WTC11 (cell line): ENCODE measurements at places on chromosomes 4 and X.

GRCh38 chr4:119977076-119977940, 89.3 kb downstream of the MAD2L1 start:
- no peak for DNase-seq

GRCh38 chrX:78048052-78048451, 56.0 kb upstream of the PGK1 start:
- DNase-seq = no peak

DNA sequence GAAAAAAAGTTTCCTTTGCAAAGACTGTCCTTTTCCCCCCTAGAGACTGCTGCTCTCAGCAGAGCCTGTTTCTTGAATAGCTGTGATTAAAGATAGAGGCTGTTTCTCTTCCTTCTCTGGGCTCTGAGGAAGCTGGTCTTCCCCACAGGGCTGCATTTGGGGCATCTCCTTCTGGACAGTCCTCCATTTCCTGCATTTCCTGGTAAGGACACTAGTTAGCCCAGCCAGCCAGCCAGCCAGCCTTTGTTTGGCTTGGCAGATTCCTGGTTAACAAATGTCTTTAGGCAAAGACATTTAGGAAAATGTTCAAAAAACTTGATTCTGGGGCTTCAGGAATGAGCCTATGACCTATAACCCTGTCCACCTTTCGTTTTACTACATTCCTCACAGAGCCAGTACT, 34.0 kb upstream of the PLAC1 start:
- DNase-seq = no peak

GRCh38 chr4:36051634-36052033, 192.7 kb downstream of the ARAP2 start:
- DNase-seq = no peak

GRCh38 chr4:187478292-187479140, 517.1 kb upstream of the ZFP42 start:
- DNase-seq = no peak

DNA sequence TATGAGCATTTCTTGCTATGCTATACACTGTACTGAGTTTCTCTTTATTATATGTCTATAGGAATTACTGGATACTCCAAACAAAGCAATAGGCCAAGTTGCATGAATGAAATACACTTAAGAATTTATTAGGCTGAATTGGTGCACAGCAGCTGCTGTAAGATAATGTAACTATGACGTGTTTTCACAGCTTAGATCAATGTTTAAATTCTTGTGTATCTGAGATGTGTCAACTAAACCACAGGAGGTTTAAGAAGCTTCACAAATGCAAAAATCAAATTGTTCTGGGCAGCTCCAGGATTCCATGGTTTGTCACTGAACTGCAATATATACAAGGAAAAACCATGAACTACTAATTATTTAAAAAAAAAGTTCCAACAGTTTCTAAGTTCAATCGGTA, 156.7 kb downstream of the MAPK10 start:
- DNase-seq = no peak

DNA sequence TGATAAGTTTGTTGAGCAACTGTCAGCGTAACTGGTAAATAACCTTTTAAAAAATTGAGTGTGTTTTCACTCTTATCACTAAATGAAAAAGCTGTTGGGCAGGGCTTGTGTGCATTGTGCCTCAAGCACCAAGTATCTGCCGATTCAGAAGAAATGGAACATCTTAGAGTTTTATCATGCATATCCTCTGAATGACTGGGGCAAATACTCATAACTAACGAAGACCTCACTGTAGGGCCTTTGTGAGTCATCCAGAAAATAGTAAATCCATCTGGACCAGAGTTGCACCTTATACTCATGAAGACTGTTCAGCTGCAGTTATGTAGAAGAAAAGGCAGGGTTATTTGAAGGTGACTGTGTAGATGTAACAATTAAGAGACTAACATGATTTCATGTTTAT, 222.1 kb downstream of the CAMK2D start:
- DNase-seq = no peak

- no peak for DNase-seq
Measured at GRCh38 chr4:138852681-138853080, 162.9 kb upstream of the NOCT start.

DNA sequence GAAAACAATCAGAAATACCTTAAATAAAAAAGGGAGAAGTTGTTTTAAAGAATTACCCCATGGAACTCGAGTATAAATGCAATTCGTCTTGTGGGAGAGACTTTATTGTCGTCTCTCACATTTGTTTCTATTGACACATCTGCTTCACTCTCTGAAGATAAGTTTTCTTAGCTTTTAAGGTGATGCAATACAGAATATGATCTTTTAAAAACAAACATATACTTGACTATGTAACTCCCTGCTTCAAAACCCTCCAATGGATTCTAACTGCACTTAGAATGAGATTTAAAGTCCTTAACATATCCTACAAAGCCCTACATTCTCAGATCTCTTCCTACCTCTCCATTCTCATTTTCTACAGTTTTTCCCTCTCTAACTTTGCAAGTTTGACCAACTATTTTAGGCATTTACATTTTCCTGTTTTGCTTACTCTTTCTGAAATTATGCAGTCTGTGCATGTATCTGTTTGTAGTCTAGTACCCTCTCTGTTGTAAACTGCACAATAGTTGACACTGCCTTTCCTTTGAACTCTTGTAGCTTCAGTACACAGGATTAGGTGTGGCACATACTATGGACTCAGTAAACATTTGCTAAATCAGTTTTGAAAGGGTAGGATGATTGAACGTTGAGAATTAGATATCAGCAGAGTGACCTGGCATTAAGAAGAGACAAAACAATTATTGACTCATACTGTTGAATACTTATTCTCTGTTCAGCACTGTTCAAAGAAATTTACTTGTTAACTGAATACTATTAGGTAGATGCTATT, 59.8 kb downstream of the AGTR2 start:
- no peak for DNase-seq

DNA sequence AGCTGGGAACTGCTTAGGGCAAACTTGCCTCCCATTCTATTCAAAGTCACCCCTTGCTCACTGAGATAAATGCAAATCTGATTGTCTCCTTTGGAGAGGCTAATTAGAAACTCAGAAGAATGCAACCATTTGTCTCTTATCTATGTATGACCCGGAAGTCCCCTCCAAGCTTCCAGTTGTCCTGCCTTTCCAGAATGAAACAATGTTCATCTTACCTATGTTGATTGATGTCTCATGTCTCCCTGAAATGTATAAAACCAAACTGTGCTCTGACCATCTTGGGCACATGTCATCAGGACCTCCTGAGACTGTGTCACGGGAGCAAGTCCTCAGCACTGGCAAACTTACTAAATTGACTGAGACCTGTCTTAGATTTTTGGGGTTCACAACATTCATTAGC, 37.1 kb upstream of the TMPRSS11E start:
- no peak for DNase-seq

DNA sequence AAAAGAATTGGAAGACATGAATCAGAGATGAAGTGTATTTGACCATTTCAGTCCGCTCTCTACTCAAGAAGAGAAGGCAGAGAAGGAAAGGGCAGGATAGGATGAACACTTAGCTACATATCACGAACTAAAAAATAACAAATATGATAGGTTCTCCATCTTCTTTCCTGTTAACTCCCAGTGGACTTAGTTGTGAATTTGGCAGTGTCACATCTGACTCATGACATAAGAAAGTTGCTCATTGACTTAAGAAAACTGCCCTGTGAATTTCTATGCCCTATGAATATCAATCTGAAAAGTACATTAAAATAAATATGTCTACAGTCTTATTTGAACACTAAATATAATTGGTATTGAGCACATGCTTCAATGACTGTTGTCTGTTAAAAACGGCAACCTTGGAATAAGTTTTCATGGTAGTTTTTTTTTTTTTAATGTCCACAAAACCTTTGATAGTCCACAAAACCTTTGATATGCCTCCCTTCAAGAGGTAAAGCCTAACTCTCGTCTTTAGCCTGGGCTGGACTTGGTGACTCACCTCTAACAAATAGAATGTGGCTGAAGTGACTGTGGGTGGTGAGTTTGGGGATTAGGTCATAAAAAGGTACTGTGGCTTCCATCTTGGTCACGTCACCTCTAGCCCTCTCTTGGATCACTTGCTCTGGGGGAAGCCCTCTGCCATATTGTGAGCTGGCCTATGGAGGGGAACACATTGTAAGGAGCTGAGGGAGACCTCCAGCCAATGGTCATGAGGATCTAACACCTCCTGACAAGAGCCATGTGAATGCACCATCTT, 184.7 kb upstream of the S100G start:
- DNase-seq = no peak

GRCh38 chr4:156790866-156791265, 180.7 kb downstream of the PDGFC start:
- no peak for DNase-seq

- no peak for DNase-seq
Measured at GRCh38 chr4:113394730-113395530, 345.5 kb downstream of the ANK2 start.

- DNase-seq = no peak
Measured at GRCh38 chrX:140815868-140816267, 106.3 kb downstream of the LINC00632 start.

- DNase-seq = no peak
Measured at GRCh38 chrX:47446971-47447370, 36.1 kb downstream of the ZNF41 start.

GRCh38 chr4:573122-573892, 2.8 kb downstream of the TMEM271 start:
- DNase-seq = no peak

DNA sequence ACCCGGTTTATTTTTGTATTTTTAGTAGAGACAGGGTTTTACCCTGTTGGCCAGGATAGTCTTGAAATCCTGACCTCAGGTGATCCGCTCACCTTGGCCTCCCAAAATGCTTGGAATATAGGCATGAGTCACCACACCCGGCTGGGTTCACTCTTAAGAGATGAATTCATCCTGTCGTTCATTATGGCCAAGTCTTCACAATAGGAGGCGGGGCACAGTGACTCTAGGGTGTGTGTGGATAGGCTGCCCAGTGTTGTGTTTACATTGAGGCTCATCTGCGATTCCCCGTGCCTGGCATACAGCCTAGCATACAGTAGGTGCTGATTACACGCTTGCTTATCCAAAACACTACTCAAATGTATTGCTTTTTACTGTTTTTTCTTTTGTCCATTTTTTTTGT, 41.3 kb upstream of the IGFBP7 start:
- no peak for DNase-seq

DNA sequence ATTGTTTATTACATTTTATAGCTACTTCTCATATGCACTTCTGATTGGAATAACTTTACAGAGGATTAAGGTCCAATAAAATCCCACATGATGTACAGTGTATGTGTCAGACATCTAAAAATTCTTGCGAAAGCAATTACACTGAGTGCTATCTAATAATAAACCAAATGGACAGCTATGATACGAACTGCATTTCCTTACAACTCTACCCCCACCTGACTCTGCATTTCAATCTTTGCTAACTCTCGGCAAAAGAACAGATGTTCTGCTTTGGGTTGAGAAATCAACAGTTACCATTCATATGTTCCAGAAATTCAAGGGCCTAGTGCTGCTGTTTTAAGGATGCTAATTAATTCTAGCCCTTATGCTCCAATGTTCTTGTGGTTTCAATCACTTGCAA, 287.9 kb upstream of the NOCT start:
- no peak for DNase-seq

- no peak for DNase-seq
Measured at GRCh38 chr4:32394255-32394654, 1674.1 kb downstream of the PCDH7 start.

GRCh38 chr4:90357117-90357710, 230.0 kb downstream of the CCSER1 start:
- DNase-seq = no peak

DNA sequence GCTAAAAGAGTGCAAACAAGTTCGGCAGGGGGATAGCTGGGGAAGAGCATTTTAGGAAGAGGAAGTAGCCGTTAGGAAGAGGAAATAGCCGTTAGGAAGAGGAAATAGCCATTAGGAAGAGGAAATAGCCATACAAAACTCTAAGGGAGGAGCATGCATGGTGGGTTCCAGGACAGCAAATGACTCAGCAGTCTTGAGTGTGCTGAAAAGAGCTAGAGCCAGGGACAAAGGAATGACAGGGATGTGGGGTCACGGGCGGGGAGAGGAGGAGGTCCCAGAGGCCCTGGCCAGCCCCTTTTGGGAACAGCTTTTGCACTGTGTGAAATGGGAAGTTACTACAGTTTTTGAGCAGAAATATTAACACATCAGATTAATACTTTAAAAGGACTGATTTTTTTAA, 882.6 kb downstream of the TRIML1 start:
- no peak for DNase-seq

DNA sequence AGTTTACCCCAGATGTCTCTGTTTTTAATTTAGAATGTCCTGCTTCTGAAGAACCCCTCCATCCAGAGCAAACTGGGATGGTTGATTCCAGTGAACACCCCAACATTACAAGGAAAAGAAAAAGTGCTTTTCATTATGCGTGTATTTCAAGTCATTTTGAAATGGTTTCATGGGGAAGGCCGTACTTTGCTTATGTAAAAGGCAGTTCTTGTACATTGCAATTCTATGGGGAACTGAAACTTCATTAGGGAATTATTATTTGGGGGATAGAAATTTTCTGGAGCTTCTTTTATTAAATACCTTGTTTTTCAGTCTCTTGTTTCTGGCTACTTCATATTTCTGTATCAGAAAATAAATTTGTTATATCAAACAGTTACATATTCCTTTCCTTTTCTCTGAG, 96.9 kb upstream of the ZNF518B start:
- no peak for DNase-seq

DNA sequence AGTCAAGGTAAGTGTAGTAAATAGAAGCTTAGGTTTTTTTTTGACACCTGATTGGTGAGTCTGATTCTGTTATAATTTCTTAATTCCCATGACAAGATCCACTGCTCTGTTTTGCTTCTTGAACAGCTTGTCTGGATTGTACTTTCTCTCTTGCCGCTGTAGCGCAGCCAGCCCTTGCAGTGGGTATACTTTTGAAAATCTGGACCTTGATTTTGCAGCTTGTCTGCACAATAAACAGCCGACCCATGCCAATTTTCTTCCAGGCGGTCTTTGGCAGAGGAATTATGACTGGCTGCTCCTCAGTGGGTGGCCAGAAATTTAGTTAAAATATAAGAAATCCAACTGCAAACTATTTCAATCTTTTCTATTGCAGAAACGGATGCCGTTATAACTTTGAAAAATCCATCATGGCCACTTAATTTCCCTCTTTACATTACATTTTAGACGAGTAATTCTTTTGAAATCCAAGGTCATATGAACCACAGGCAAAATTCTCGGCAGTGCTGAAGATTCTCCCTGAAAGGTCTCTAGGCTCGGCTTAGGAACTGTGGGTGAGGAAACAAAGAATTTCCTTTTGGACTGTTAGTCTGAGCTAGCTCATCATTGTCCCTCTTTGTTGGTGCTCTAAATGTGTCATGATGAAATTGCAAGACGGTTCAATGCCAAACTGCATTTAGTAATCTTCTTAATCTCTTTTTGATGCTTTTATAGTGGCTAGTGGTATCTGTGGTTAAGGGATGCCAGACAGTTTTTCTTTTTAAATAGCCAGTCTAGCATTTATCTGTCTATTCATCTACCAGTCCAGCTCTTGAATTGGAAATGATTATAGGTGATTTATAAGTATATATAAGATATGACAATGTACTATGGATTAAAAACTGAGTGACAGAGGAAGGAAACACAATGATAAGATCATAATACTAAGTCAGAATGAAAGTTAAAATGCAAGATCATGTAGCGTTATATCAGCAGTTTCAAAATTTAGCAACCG, 31.5 kb upstream of the PTTG2 start:
- no peak for DNase-seq

- DNase-seq = no peak
Measured at GRCh38 chrX:129779747-129780146, at the start of gene SASH3. SASH3 (plus strand) TSS chrX:129779949; CDS start chrX:129780098, 149 bp downstream.
